ENCODE measurements at places on chromosomes 2 and 18. TPM values are rescaled to one million over a fixed set of nuclear protein-coding genes. Genes with fewer than 3 reads are reported as not detected.
A peak's percentile ranks its signal among the peaks of the same experiment; 100 is the strongest.

GRCh38 chr18:48263914-48264902, 145.0 kb downstream of the ZBTB7C start:
- DNase-seq = no peak

KHK gene
- 3.3 TPM for total RNA-seq

DNA sequence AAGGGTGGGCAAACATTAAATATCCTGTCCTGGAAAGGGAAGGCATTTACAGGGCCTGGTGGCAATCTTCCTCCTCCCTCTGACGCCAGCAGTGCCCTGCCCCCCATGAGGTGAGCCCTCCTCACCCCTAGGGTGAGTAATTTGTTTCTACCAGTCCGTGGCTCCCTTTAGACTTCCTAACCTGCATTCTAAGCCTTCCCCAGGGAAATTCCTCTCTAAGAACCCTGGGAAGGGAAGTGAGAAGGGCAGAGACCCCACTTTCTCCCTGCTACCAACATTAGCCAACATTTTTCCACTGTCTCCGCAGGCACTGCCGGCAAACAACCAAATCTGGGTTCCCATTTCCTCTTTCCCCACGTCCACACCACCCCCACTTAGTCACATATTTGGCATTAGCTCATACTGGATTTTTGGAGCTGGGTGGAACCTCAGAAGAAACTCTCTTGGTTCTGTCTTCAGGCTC, 69.3 kb downstream of the NRP2 start:
- DNase-seq = no peak

DNA sequence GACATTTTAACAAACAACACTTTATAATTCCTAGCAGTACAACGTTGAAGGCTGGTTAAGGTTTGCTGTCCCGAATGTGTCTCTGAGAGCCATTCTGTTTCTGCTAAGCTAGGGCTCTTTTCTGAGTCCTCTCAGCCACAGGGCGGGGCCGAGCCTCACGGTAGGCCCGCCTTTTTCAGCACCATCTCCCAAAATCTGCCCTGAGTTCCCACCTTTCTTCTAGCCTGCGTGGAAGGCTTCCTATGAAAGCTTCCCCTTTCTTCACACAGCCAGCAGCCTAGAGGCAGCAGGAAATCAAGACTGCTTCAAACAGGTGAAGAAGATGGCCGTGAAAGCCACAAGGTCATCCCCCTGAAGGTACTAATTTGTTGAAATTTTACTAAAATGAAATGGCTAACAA, 255.5 kb downstream of the CDH2 start:
- peak; percentile 4 for DNase-seq

DNA sequence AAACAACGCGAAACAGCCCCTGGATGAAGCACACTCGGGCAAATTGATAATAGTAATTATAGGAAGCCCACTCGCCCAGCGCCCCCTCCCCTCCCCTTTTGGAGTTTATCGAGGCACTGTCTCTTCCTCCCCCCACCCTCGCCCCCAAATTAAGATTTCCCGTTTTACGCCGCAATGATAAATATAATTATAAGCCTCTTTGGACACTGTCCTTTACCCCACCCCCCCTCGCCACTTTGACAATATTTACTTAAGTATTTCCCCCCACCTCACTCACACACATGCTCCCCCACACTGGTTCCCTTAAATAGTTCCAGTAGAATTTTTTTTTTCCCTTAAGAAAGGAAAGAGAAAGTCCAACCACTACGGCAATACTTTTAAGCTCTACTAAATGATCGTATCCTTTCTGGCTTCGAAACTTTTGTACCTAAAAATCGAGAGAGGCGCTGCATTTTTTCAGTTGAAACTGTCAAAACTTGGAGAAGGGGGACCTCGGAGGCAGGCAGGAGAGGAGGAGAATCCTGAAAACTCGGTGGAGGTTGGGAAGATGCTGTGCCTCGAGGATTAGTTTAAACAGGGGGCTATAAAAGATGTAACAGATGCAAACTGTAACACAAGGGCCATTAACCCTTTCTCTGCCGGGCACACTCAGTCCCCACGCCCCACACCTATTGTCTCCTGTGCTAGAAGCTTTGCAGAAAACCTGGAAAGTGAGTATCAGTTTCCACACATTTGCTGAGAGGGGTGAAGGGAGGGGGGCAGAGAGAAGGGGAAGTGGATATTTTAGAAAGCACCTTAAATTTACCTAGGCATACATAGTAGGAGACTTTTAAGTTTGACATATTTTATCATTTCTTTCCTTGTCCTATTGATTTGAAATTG, 1.8 kb downstream of the ZEB2 start:
- DNase-seq = no peak

DNA sequence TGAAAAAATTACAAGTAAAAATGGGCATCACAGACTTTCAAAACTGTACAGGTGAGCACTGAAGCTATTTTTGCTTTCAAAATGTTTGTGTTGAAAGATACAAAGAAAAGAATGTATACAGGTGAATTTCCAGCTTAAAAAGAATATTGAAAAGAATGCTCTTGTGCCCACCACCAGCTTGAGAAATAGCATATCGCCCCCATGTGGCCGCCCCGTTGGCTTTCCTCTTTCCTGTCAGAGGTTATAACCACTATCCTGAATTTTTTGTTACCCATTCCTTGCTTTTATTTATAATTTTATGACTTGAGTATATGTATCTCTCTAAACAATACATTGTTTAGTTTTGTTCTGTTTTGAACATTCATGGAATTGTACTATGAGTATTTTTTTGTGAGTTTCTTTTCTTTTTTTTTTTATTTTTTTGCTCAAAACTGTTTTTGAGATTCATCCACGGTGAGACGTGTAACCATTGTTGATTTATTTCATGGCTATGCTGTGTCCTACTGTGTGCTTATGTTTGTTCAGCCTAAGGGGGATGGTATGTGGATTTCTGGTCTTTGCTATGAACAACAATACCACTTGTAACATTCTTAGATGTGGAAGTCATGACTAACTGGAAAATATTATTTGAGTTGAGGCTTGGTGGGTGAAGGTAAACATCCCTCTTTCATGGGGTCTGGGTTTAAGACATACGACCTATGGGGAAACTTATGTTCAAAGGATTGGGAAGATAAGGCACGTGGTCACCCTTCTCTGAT, 11.6 kb downstream of the TRPM8 start:
- peak; percentile 62 for DNase-seq

DNA sequence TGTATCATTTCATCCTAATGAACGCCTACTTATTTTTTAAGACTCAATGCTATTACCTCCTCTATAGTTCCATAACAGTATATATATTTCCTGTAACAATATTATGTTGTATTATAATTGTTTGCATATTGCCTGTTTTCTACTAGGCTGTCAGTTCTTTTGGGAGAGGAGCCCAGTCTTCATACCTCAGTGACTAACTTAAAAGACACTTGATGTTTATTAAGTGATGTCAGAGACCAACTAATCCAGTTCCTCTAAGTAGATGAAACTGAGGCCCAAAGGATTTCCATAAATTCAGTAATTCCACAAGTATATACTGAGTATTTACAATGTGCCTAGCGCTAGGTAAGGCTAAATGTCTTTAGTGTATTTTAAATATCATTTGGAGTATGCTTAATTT, 48.9 kb upstream of the AAK1 start:
- DNase-seq = no peak

- DNase-seq = no peak
These were observed 225.3 kb upstream of the HDAC4 start for GRCh38 chr2:239625971-239626734.

GRCh38 chr2:201116959-201117734, 1.2 kb downstream of the CFLAR start:
- peak; percentile 46 for DNase-seq

- no peak for DNase-seq
These were observed 558.9 kb upstream of the PKDCC start for GRCh38 chr2:41488888-41489287.

- no peak for DNase-seq
These were observed 137.0 kb upstream of the NCKAP5 start for GRCh38 chr2:133705287-133705686.

- DNase-seq = no peak
These were observed 239.3 kb downstream of the TWIST2 start for GRCh38 chr2:239087046-239087710.

ELOA2 gene
- total RNA-seq = not detected

DNA sequence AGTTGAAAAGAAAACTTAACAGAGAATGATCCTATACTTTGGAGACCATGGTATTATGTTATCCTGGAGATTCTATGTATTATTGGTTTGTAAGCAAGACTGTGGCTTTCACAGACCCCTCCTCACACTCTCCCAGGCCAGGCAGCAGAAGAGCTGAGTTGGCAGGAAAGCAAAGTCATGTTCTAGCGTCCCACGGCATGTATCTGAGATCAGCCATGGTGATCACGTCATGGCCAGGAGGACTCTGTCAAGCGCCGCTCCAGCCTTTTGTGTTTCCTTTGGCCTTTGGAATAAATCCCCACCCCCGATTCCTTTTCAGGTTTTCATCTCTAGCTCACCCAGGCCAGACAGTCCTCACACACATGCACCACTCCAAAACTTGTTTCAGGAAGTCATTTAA, 39.1 kb downstream of the LRRC30 start:
- DNase-seq = no peak

DNA sequence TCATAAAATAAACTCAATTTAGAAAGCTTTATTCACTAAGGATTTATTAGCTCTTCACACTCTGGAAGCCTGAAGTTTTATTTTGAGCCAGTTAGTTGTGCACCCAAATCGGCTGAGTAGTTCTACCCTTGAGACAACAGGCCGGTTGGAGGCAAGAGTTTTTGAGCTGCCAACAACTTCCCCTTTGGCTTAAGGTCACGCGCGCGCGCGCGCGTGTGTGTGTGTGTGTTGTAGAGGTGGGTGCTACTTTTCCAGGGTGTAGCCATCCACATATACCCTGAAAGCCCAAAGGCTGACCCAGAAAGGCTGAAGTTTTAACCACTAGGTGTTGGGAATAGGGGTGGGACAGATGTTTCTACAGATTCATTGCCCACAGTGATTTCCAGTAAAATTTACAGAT, 150.2 kb upstream of the LHCGR start:
- DNase-seq = no peak

SYT4 gene
- total RNA-seq = 1.3 TPM

GRCh38 chr18:1811282-1811681, 760.0 kb downstream of the METTL4 start:
- no peak for DNase-seq

ONECUT2 gene
- total RNA-seq = 0.89 TPM
